ENCODE measurements at places on chromosomes 6 and 20.

DNA sequence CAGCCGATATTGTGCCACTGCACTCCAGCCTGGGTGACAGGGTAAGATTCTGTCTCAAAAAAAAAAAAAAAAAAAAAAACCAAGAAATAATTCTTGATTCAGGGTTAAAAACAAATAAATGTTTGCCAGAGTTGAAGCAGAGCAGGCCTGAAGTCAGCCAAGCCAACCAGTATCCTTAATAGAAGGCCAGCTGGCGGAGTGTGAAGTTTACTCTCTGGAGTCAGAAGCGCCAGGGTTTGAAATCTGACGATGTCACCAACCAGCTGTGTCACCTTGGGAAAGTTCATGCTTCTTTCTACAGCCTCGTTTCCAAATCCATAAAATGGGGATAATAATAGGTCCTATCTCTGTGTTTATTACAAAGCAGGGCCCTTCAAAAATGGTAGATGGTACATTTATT, 73.0 kb upstream of the ENPP5 start:
- DNase-seq: no peak

- DNase-seq: no peak
Measured at GRCh38 chr20:53652859-53653517, 59.3 kb upstream of the ZNF217 start.

GRCh38 chr6:87237804-87238203, 82.4 kb downstream of the ZNF292 start:
- DNase-seq: peak; percentile 3

- DNase-seq: no peak
Measured at GRCh38 chr6:150573041-150573681, 26.5 kb upstream of the PLEKHG1 start.

GRCh38 chr6:160899671-160900430, 91.7 kb upstream of the MAP3K4 start:
- DNase-seq: no peak

- DNase-seq: no peak
Measured at GRCh38 chr6:44432227-44432626, 44.7 kb downstream of the CDC5L start.

- DNase-seq: peak; percentile 84
Measured at GRCh38 chr6:42451333-42452170, at the start of gene TRERF1. Gene TRERF1 (minus strand): TSS chr6:42451926. CDS start chr6:42269590, 182,336 bp downstream.

DNA sequence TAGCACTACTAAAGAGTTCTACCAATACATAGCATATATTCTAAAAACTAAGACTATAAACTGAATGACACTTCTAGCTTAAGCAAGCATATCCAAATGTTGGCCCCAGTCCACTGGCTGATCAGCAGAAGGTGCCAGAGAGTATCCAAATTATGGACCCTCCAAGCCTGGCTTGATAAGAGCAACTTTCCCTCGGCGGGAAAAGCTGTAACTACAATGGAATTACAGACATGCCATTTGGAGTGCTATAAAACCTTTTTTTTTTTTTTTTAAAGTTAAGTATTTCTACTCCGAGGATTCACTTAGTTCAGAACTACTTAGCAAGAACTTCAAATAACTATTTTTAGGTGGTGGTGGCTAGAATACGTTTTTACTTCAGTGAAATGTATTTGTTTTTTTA, 94.6 kb downstream of the EPB41L2 start:
- DNase-seq: no peak

GRCh38 chr6:48560408-48560807, 449.4 kb upstream of the PTCHD4 start:
- no peak for DNase-seq

GRCh38 chr20:41480054-41480770, 113.6 kb upstream of the EMILIN3 start:
- no peak for DNase-seq

DNA sequence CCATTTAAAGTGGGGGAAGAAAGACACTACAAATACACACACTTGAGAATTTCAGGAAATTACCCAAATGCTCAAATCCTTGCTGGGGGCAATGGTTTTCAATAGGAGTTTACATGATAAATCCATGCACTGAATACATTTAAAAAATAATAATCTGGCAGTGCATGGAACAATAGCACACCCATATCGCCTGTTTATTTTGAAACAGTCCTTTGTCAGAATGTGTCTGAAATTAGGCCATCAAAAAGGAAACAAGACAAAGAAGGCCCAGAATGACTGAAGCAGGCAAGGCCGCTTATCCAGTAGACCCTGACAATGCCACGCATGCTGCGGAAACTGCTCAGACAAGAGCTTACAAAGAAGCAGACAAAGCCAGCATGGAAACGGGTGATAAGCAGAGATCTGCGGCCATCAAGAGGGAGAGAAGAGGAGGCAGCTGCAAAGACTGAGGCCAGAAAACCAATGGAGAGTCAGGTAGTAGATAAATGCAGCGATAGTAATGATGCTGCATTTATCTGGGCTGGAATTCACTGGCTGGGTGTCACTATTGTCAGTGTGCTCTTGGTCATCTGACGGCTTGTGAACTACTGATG, 211.9 kb upstream of the CNR1 start:
- no peak for DNase-seq

DNA sequence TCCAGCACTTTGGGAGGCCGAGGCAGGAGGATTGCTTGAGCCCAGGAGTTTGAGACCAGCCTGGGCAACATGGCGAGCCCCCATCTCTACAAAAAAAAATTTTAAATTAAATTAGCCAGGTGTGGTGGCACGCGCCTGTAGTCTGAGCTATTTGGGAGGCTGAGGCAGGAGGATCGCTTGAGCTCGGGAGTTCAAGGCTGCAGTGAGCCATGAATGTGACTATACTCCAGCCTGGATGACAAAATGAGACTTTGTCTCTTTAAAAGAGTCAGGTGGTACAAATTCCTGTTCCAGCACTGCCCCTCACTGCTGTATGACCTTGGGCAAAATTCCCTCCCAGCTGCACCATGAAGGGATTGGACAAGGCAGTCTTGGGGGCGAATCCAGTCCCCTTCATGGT, 28.5 kb downstream of the AHCY start:
- no peak for DNase-seq

Data from NCI-H1105 treated with DMSO at 0.1 percent for 48 hours (cell line).